ENCODE measurements at places on chromosomes 5 and 9.

DNA sequence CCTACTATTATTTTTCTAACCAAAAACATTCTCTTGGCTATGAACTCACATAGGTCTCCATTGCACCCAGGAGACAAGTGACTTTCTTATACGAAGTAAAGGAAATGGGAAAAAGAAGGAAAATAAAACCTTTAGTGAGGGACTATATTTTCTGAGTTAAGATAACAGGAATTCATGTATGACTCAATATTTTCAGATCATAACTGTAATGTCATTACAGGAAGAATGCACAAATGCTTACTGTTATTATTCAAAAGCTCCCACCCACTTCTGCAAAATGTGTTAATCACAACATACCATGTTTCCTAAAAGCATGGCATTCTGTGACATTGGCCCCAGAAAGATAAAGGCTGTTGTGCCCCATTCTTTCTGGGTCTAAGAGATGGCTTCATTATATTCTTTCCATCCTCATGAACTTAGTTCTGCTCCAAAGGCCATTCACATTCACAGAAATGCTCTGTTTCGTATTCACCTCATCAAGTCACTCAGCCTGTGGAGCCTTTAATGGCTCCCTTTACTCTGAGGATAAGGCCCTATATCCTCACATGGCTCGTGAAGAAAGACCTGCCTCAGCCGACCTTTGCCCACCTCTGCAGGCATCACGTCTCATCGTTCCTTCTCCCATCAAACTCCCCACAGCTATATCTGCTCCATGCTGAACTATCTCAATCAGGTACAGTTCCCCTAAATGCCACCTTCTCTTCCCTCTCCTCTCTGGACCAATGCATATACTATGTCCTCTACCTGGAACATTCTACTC is 77.0 kb downstream of the ABCA1 start:
- peak; percentile 70 for DNase-seq

- DNase-seq: no peak
These were observed 31.9 kb upstream of the JADE2 start for GRCh38 chr5:134493461-134494055.

DNA sequence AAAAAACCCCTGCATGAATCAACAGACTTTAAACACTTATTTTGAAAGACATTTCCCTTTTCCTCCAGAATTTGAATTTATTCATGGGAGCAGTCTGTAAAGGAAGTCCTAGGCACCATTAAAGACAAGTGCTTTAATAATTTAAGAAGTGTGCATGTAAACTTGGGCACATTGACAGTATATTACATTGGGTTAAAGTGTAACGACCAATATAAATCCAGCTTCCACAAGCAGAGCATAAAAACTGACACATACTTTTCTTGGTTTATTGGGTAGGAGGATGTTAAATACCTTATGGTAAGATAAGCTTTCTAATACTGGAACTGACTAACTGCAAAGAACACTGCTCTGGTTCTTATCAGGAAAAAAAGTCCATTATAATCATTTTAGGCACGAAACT is 1.2 kb upstream of the ENTREP1 start:
- peak; percentile 10 for DNase-seq

- DNase-seq: no peak
These were observed 8.9 kb downstream of the FLT4 start for GRCh38 chr5:180640611-180640860.

GRCh38 chr5:103602438-103602837 is 39.8 kb upstream of the NUDT12 start:
- DNase-seq: no peak
